ENCODE measurements at places on chromosomes 7 and 10.

GRCh38 chr7:24406053-24406788 lies 122.2 kb downstream of the NPY start:
- no peak for DNase-seq

DNA sequence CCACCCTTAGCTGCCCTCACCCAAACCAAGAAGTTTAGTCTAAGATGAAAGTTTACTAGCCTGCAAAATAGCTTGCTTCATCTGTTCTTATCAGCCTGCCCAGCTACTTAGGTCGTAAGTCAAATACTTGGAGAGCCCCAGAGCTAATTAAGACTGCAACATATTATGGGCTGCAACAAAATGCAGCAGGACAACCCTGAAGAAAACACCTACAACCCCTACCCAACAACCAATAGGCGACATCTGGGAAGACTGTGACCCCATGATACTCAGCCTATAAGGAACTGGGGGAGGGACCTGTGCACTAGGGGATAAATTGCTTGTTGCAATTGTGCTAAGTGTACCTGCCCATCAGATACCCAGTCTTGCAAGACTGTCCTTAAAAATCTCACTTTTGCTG lies 64.1 kb downstream of the LYZL2 start:
- DNase-seq: no peak

DNA sequence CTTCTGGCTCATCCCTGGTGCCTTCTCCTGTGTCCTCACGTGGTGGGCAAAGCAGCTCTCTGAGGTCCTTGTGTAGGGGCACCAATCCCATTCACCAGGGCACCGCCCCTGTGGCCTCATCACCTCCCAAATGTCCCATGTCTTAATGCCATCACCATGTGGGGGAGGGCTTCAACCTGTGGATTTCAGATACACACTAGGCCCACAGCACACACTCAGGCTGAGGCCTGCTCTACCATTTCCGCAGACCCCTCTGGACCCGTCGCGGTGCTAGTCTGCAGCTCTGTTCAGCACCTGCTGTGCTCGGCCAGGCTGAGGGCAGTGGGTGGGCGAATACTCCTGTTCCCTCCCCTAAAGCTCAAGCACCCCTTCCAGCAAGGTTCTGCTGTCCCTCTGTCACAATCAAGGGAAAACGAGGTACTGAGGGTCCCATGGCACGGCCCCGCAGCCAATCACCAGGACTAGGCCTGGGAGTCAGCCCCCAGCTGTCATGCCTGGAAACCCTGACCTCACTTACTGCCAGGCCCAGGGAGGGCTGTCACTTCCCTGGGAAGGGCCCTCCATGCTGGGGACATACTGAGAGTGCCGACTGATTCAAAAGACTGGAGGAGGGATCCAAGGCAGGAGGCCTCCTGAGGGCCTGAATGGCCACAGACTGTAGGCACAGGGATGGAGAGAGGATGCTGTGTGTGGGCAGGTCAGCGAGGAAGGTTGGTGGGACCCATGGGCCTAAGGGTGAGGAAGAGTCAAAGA lies 123.8 kb upstream of the RET start:
- no peak for DNase-seq

DNA sequence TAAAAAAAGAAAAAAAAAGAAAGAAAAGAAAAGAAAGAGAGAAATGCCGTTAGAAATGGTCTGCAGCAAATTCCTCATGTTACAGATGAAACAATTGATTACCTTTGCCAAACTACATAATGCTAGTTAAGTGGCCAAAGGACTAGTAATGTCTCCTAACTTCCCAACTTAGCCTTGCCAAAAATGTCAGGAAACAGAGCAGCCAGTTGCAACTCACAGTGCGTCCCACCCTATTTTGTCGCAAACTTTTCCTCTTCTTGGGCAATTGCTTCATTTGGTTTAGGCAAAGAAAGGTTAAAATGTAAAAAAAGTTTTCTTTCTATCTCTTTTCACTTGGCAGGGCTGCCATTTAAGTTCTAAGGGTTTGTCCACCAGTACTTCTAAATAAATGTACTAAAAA lies 53.1 kb downstream of the APBB1IP start:
- DNase-seq: no peak

DNA sequence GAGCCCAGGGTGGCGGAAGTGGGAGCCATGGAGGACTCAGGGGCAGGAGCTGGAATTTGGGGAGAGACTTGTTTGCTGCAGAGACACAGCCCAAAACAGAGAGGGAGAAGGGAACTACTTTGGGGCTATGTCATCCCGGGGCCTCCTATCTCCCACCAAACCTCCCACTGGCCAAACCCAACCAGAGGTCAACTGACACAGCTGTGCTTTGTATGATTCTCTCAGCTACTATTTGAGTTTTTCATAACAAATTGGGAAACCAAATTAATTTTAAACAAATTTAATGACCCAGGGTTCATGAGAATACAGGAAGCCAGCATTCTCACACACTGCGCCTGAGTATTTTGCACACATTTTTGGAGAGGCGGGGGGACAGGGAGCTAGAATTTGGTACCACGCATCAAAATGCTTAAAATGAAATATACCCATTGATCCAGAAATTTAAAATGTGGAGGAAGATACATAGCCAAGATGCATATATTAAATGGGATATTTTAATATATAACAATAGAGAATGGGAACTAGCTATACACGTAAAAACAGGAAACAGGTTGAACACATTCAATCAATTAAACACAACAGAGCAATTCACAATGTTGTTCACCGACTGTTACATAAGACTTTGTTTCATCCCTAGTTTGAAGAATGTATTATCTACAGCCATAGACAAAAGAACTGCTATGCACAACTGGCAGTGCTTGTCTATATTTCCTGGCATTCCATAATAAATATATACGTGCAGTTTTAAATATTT lies 105.3 kb downstream of the PARD3 start:
- DNase-seq: no peak

- no peak for DNase-seq
Observed at GRCh38 chr10:3812141-3812540, 27.1 kb upstream of the KLF6 start.

DNA sequence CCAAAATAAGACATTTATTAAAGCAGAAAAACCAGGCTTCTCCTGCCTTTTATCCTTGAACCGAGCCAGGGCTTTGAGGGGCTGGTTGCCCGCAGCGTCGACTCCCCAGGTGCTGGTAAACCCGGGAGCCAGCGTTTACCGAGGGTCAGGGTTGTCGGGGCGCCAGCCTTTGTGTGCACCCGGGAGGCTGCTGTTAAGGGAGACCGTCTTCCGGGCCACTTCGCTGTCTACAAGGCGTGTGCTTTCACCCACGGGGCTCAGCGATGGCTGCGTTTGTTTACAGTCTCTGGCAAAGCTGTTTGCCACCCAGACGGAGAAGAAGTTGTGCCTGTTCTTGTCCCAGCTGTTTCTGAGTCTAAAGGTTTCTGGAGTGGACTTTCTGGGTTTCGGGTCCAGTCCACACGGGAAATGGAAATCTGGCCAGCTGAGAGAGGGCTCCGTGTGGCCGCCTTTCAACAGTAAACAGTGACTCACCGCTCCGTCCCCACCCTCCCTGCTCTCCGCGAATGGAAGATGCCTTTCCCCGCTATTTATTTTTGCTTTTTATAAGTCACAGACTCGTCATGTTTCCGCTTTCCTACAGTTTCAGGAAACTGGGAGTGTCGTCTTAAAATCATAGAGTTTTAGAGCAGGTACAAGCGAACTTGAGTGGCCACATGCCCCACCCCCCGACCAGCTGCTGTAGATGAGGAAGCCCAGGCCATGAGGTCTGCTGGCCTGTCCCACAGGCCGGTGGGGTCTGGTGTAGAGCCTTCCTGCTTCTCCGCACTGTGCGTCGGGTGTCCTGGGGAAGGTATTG lies 2.2 kb downstream of the MAFK start:
- no peak for DNase-seq

- DNase-seq: no peak
Observed at GRCh38 chr7:70673778-70674570, 458.0 kb upstream of the GALNT17 start.

GRCh38 chr10:17980846-17981565 lies 29.3 kb downstream of the SLC39A12 start:
- DNase-seq: no peak

DNA sequence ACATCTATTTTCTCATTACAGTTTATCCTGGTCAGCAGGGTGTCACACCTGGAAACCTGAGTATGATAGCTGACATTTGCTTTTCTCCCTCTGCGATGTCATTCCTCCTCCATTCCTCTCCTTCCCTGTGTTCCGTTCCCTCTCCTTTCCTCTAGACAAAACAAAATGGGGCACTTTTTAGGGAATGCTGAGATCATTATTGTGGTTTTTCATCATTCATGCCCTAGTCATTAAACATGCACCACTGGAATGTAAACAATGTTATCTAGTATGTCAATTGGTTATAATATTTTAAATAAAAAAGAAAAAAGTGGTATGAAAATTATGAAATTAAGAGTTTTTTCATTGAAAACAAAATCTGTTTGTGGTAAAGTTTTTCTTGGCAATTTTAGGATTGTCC lies 132.6 kb downstream of the MAPK8 start:
- DNase-seq: no peak

DNA sequence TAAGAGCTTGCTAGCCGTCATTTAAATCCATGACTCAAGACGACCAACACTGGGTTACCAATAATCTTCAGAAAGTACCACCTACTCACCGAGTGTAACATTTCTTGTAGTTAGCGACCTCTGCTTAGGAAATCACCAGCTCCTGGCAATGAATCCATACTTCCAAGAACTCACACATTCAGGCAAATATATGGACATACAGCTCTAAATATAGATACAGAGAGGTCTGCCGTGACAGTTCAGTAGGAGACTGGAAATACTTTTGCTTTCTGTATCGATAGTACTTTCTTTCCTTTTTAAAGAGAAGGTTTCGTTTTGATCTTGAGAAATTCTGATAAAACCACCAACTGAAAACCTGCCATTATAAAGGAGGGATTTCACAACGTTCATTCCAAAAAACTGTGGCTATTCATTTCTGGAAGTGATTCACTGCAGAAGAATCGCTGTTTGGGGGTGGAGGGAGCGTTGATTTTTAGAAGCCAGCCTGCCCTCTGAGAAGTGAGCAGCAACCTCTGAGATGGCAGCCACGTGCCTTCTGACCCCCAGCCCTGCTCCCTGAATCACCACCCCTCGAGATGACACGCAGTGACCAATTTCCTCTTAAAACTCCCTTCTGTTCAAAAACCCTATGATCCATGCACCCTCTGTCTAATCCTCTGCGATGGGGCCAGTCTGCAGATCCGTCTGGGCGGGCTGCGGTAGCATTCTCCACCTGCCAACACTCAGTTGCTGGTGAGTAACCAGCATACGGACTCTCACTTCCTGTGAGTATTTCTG lies 179.0 kb upstream of the KLF14 start:
- peak; percentile 54 for DNase-seq

GRCh38 chr7:56447864-56448693 lies 331.9 kb upstream of the NUPR2 start:
- no peak for DNase-seq

DNA sequence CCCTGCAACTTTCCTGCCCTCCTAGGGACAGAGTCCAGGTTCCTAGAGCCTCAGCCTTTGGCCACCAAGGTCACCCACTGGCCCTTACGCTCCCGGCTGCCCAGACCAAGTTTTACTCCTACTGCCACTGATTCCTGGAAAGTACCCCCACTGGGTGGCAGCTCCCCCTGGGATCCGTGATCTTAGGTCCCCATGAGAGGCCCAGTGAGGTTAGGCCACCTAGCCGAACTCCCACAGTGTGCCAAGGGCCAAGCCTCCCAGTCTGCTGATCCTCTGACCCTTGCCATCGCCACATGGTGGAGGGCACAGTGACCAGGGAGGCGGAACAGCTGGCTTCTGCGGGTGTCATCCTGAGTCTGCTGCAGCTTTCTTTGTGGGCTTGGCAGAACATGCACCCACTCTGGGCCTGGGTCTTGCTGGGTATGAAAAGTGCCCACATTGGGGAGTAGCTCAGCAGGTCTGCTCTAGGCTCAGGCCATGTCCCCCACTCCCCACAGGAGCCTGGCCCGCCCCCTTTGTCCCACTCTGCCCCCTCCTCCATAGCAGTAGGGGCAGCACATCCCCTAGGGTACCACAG lies 40.5 kb upstream of the PPIF start:
- DNase-seq: no peak

DNA sequence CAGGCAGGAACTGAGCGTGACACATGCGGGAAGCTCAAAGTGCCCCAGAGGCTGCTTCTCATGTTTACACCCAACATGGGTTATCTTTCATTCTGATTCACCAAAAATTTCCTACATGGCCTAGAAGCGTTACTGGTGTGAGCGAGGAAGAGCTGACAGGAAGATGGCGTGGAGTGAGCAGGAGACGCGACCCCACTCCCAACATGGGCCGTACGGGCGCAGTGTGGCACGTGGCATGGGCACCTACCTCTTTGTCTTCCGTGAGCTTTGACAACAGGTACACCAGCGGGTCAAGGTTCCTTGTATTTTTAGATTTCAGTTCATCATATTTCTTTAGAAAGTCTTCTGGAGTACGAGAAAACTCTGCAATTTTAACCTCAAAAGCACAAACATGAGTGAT lies 8.9 kb downstream of the TUBGCP2 start:
- DNase-seq: no peak

GRCh38 chr7:6203381-6203780 lies 69.0 kb downstream of the CYTH3 start:
- no peak for DNase-seq

- DNase-seq: no peak
Observed at GRCh38 chr10:43206391-43207235, 60.3 kb downstream of the RASGEF1A start.

- DNase-seq: no peak
Observed at GRCh38 chr10:103802081-103802480, 53.3 kb downstream of the SH3PXD2A start.

DNA sequence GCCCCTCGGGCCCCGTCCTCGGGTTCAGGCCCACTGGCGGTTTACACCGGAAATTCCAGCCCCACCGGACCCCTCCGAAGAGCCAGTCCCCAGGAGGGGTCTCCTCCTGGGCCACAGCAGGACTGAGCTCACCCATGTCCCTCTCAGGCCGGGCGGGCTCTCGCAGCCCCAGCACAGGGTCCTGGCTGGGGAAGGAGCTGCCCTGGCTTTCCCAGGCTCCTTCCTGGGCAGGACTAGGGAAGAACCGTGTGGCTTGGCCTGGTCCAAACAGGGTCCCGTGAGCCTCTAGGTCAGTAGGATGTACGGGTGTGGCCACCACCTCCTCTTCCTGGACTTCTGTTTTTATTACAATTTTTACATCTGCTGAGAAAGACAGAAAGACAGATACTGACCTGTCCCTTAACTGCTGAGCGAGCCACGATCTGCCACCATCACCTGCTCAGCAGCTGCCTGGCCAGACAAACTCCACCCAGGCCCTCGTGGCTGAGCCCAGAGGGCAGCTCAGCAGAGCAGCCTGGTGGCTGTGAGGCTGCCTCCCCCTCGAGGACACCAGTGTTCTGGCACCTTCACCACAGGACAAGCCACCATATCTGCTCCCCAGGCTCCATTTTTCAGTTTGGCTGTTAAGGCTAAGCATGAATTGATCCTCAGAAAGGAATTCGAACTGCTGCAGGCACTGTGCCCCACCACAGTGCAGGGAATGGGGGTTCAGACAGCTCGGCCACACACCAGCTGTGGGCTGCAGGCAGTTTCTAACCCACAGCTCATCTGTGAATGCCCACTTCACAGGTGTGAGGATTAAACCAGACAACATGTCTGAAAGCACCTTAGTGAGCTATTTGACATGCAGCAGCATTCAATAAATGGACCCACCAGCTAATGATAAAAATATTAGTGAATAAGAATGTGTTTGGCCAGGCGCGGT lies 14.5 kb upstream of the ZNF777 start:
- DNase-seq: no peak

All from GDM1 (cell line).